ENCODE measurements at places on chromosomes 5 and 9.

- DNase-seq: no peak
- peaks cover 23% of the 10 kb centered on the region for H3K36me3 ChIP-seq
- no peak overlapping the region for H3K27ac ChIP-seq
Measured at GRCh38 chr5:177509991-177510566, 453 bp upstream of the DOK3 start.

GRCh38 chr5:142726188-142726731, 40.4 kb upstream of the FGF1 start:
- H3K4me1 ChIP-seq: peaks cover 45% of the 10 kb centered on the region
- no peak overlapping the region for H3K4me3 ChIP-seq
- no peaks in the 10 kb centered on the region for H3K27me3 ChIP-seq
- DNase-seq: no peak

DNA sequence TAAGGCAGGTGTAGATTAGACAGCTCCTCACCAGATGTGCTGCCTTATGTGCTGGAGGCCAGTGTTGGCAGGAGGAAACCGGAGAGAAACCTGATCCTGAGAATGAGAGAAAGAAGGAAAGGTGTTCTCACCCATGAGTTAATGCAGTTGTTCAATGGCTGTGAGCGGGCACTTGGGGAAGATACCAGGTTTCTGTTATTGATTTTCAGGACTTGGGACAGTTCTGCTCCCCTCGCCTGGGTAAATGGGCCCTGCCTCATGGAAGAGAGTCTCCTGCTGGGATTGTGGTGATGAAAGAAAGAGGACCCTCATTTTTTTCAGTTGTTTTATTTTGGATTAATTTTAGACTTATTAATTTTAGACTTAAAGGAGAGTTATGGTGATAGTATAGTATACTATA, 59.5 kb downstream of the EGFLAM start:
- no peaks in the 10 kb centered on the region for H3K27me3 ChIP-seq
- no peaks in the 10 kb centered on the region for H3K36me3 ChIP-seq
- DNase-seq: no peak
- H3K4me1 ChIP-seq: peaks cover 8% of the 10 kb centered on the region

GRCh38 chr5:97427235-97427634, 244.2 kb upstream of the RIOK2 start:
- no peaks in the 10 kb centered on the region for H3K36me3 ChIP-seq
- H3K4me1 ChIP-seq: no peaks in the 10 kb centered on the region
- DNase-seq: no peak

DNA sequence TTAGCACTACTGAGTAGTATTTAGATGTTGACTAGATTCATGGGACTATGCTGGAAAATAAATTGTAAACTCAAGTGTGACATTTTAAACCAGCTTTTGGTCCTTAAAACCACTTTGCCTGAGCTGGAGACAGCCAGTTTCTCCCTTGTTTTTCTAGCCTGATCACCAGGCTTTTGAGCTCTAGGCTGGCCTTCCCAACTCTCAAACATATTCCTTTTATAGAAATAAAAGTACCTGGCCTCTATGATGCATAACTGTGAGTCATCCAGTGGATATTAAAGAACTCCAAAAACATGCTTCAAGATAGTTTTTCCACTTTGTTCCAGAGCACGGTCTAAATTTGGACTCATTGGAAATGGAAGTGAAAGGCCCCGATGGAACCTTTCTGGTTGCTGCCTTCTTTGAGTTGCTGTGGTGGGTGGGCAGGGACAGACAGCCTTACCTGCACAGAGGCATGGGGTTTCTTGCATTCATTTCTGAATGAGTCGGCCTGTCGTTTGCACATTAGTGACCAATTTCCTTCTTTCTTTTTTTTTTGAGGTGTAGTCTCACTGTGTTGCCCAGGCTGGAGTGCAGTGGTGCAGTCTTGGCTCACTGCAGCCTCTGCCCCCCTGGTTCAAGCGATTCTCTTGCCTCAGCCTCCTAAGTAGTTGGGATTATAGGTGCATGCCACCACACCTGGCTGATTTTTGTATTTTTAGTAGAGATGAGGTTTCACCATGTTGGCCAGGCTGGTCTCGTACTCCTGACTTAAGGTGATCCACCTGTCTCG, 43.1 kb downstream of the TRIO start:
- no peaks in the 10 kb centered on the region for H3K36me3 ChIP-seq
- no peak overlapping the region for H3K4me3 ChIP-seq
- no peak for DNase-seq
- peaks cover 98% of the 10 kb centered on the region for H3K4me1 ChIP-seq
- peak overlapping the region; percentile 97 for H3K27ac ChIP-seq

DNA sequence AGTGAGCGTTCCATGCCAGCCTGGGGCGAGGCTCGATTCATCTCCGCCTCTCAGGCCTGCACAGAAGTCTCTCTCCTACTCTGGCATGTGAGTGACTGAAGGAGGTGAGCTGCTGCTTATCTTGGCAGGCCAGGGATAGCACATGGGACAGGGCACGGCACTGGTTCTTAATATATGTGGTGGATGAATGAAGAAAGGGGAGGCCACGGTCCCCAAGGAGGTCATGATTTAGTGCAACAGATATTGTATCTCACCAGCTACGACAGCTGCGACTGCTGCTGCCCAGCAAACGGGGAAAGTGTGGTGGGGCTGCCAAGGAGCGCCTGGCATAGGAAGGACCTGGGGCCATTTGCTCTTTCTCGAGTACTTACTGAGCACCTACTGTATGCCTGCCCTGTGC, 19.3 kb upstream of the MAPK9 start:
- DNase-seq: no peak
- no peak overlapping the region for H3K4me3 ChIP-seq
- no peak overlapping the region for H3K27ac ChIP-seq
- no peaks in the 10 kb centered on the region for H3K4me1 ChIP-seq
- peaks cover 9% of the 10 kb centered on the region for H3K36me3 ChIP-seq
- no peaks in the 10 kb centered on the region for H3K27me3 ChIP-seq

DNA sequence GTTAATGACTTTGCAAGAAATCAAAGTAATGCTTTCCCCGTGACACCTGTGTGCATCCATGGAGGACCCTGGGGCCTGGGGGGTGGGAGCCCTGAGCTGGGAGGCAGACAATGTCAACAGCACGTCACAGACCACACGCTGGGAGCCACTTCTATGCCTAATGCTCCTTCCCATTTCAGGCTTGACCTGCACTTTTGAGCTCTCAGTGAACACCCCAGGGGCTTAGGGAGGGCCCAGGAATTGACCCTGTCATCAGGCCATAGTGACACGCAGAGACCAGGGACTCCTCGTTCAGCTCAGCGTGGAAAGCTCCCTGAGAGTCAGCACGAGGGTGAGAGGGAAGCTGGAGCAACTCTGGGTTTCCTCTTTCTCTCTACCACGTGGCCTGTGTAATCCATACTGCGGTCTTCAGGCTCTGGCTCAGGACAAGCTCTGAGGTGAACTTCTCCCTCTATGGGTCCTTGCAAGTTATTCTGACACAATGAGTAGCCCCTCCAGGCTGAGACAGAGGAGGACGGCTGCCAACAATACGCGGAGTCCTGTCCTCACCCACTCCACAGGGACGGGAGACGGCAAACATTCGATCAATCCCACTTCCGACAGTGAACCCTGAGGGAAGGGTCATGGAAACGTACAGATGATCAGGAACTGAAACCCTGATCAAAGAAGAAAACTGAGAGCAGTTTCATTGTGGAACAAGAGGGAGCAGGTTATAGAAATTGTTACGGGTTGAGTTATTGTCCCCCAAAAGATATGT, 130.8 kb upstream of the IRX4 start:
- no peak for DNase-seq
- H3K27me3 ChIP-seq: peaks cover 9% of the 10 kb centered on the region
- no peaks in the 10 kb centered on the region for H3K4me1 ChIP-seq
- no peak overlapping the region for H3K27ac ChIP-seq
- no peaks in the 10 kb centered on the region for H3K36me3 ChIP-seq

DNA sequence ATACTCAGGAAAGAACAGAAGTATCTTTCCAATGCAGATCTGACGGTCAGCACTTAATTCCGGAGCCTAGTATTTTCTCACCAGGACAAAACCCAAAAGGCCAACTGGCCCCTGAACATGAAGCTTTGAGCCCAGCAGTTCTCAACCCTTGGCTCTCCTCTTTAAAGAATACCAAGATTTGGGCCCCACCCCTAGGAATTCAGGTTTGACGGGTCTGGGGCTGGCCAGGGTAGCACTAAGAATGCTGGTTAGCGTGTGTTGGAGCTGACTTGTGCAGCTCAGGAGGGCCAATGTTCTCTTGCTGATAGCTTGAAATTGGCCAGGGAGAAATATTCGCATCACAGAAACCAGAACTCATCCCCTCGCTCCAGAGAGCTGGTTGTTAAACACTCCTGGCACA, 88.3 kb upstream of the PTCH1 start:
- H3K4me3 ChIP-seq: no peak overlapping the region
- H3K27me3 ChIP-seq: no peaks in the 10 kb centered on the region
- peaks cover 24% of the 10 kb centered on the region for H3K4me1 ChIP-seq
- no peaks in the 10 kb centered on the region for H3K36me3 ChIP-seq
- no peak for DNase-seq

GRCh38 chr5:79829260-79829659, 139.6 kb downstream of the CMYA5 start:
- H3K4me1 ChIP-seq: no peaks in the 10 kb centered on the region
- peaks cover 4% of the 10 kb centered on the region for H3K27me3 ChIP-seq
- no peaks in the 10 kb centered on the region for H3K36me3 ChIP-seq
- no peak for DNase-seq
- no peak overlapping the region for H3K27ac ChIP-seq

DNA sequence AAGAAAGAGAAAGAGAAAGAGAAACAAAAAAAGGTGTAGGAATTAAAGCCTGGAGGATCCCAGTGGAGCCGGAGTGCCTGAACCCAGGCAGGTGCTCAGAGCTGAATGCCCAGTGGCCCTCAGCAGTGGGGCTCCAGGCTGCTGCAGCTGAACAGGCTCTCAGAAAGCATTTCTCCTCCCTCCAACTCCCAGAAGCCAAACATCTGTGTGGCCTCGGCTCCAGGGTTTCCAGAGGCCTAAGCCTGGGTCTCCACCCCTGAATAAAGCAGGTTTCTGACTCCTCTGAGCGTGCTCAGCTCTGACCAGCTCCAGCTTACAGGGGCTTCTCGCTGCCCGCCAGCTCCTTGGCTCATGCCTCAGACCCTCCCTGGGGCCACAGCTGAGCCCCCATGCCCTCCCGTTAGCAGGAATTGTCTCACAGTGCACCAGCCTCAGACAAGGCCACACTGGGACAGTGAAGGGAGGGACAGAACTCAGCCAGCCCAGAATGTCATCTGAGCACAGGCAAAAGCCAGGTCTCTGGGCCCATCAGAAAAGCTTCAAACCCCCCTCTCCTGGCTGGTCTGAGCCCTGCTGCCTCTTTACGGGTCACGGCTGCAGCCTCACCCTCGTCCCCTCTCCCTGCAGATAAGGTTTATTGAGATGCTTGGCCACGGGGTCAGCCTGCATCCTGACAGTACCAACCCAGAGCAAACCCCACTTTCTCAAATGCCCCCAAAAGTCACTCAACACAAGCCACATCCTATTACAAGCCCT, 114.4 kb upstream of the PPP1R26 start:
- no peak overlapping the region for H3K4me3 ChIP-seq
- no peak overlapping the region for H3K27ac ChIP-seq
- no peak for DNase-seq
- H3K4me1 ChIP-seq: no peaks in the 10 kb centered on the region
- H3K27me3 ChIP-seq: peaks cover 11% of the 10 kb centered on the region

DNA sequence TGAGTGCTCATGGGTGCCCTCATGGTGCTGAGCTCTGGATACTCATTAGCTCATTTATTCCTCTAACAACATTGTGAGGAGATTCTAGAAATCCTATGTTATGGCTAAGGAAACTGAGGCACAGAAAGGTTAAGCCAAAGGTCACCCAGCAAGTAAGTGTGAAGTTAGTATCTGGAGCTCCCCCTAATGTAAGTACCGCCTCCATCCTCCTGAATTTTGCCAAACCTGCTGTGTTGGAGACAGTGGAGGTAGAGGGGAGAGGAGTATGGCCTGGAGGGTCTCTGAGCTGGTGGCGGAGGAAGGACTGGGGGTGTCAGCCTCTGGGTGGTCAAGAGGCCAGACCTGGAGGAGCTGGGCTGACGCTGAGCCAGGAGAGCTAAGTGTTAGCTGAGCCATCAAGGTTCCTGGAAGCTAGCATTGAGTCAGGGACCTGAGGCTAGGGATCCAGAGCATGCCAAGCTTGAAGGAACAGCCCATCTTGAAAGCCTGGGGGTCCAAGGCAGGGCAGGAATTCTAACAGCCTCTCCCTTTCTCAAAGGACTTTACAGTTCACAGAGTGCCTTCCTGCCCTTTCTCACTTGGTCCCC, 114.8 kb downstream of the RGS3 start:
- H3K36me3 ChIP-seq: peaks cover 2% of the 10 kb centered on the region
- DNase-seq: peak; percentile 50
- peak overlapping the region; percentile 98 for H3K27ac ChIP-seq
- peaks cover 66% of the 10 kb centered on the region for H3K4me1 ChIP-seq
- H3K4me3 ChIP-seq: no peak overlapping the region
- no peaks in the 10 kb centered on the region for H3K27me3 ChIP-seq

GRCh38 chr5:131854134-131854533, 57.3 kb upstream of the FNIP1 start:
- DNase-seq: no peak
- peaks cover 7% of the 10 kb centered on the region for H3K27me3 ChIP-seq
- no peak overlapping the region for H3K27ac ChIP-seq
- no peaks in the 10 kb centered on the region for H3K36me3 ChIP-seq
- no peak overlapping the region for H3K4me3 ChIP-seq
- peaks cover 2% of the 10 kb centered on the region for H3K4me1 ChIP-seq

DNA sequence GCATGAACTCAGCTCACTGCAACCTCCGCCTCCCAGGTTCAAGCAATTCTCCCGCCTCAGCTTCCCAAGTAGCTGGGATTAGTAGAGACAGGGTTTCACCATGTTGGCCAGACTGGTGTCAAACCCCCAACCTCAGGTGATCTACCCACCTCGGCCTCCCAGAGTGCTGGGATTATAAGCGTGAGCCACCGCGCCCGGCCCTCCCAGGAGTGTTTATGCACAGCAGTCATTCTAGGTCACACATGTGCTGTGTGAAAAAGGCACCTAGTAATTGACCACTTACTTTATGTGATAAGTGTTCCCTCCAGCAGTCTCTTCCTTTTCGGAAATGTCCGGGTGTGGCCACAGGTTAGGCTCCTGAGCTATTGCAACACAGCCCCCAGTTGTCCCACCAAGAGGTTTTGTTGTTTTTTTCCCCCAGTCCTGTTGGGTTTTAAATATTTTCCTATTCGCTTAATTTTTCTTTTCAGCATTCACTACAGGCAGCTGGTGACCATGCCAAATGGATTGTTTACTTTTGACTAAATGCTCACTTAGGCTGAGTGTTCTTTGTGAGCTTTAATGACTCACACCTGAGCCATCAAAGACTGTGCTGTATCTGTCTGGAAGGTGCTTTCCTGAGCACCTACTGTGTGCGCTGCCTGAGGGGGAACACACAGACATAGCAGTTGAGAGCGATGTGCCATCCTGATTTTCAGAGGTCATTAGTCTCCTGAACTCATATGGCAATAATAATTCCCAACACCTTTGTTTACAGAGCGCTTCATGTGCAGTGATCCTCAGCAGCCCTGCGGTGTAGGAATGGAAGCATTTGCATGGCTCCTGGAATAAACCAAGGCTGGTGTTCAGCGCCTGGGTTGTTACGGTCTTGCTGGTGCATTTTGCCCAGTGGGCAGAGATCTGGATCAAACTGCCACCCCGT, 94.3 kb downstream of the MVB12B start:
- no peak for DNase-seq
- peak overlapping the region; percentile 20 for H3K27ac ChIP-seq
- H3K36me3 ChIP-seq: peaks cover 14% of the 10 kb centered on the region
- H3K27me3 ChIP-seq: no peaks in the 10 kb centered on the region
